ENCODE measurements at places on chromosomes 11 and 22.

DNA sequence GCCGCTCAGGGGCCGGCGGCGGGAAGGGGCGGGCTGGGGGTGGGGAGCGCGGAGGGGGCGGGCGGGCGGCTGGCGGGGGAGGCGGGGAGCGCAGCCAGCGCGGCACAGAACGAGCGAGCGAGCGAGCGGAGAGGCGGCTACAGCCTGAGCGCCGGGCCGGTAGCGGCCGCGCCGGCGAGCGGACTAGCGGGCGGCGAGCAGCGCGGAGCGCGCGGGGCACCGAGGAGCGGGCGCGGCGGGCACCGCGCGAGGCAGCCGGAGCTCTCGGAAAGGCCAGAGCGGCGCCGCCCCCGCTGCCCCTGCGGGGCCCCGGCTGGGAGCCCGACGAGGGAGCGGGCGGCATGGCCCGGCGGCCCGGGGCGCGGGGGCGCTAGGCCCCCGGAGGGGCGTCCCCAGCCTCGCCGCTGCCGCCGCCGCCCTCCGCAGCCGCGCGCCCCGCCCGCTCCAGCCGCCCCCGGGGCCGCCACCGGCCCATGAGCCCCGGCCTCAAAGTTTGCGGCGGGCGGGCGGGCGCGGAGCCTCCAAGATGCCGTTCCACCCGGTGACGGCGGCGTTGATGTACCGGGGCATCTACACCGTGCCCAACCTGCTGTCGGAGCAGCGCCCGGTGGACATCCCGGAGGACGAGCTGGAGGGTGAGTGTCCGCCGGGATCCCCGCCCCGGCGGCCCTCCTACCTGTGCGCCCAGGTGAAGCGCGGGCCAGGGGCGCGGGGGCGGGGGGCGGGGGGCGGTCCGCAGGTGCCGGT is at the start of gene CABP7:
TSS of gene CABP7 (plus strand) at position 105 of the 747 bp plus-strand sequence. CDS start at position 527, 422 bp downstream.
- DNase-seq = no peak

DNA sequence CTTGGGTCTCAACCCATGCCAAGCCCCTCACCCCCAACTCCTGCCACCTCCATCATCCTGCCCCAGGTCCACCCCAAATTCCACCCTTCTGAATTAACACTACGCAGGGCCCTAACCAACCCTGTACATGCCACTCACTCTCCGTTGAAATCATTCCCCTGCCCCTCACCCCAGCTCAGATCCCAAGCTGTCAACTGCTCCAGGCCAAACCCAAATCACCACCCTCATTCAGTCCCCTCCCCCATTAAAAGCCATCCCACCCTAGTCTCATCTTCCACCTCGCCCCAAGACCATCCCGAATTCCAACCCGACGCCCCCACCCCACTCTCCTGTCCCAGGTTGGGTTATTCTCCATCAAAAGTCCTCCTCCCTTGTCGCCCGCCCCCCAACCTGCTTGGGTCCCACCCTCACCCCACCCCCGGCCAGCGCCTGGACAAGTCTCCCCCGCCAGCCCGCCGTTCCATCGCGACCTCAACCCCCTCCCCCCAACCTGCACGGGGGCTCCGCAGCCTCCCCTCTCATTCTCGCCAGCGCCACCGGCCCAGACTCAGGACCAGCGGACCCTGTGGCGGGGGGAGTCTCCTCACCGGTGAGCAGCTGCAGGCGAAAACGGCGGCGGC is 466 bp downstream of the FAM168A start:
- no peak for DNase-seq

GRCh38 chr11:123168241-123168640 is 26.8 kb downstream of the CLMP start:
- DNase-seq = no peak

GRCh38 chr22:46703171-46703995 is 34.7 kb downstream of the CERK start:
- no peak for DNase-seq

GRCh38 chr22:43567691-43568324 is 156.0 kb downstream of the MPPED1 start:
- no peak for DNase-seq

- DNase-seq = peak; percentile 89
Measured at GRCh38 chr11:57424792-57425564, 1.9 kb downstream of the SLC43A3 start.

DNA sequence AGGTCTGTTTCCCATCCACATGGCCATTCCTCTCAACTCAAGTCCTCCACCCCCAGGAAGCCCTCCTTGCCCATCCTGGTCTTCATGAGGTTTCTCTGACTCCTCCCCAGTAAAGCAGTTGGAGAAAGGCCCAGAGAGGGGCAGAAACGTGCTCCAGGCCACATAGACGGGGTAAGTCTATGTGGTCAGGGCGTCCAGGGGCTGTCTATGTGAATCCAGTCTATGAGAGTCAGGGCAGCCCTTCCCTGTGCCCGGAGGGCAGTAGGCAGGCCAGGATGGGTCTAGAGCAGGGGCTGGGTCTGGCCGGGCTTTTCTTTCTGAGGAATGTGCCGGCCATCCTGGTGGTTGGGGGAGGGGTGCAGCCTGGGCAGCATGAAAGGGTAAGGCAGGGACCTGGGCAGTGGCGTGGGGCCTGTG is 11.7 kb downstream of the GUCD1 start:
- no peak for DNase-seq

GRCh38 chr11:46012185-46012584 is 89.7 kb downstream of the LARGE2 start:
- DNase-seq = no peak

- DNase-seq = no peak
Measured at GRCh38 chr22:41847300-41847699, 14.4 kb downstream of the SREBF2 start.

GRCh38 chr22:41551877-41552582 is 7.8 kb upstream of the POLR3H start:
- DNase-seq = no peak

DNA sequence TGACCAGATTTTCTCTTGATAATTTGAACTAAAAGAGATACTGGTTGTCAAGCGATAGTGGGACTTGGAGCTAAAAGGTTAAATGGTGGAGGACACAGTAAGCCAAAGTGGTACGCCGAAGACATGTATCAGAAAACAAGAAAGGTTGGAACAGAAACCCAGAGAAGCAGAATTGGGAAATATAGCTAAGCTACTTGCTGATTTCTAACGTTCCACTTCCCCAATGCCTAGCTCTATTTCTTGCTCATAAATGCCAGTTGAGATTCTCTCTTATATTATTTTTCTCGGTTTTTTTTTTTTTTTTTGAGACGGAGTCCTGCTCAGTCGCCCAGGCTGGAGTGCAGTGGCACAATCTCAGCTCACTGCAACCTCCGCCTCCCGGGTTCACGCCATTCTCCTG is 12.7 kb downstream of the TMEM41B start:
- no peak for DNase-seq

GRCh38 chr11:9717719-9718118 is 53.8 kb downstream of the SWAP70 start:
- no peak for DNase-seq

GRCh38 chr11:29200791-29201562 is 815.9 kb downstream of the KCNA4 start:
- no peak for DNase-seq

DNA sequence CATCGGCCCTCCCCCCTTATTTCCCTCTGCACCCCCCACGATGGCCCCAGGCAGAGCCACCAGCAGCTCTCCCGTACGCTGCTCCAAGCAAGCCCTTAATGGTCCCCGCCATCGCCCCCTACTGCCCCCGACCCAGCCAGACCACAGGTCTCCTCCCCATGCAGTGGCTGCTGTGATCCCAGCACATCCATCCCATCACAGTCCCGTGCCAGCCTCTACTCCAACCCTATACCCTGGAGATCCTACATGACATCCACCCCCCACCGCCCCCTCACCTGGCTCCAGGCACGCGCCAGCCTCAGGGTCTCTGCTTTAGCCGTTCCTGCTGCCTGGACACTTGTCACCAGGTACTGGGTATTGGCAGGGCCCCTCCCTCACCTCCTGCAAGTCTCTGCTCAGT is 85.8 kb upstream of the RTL6 start:
- DNase-seq = no peak

DNA sequence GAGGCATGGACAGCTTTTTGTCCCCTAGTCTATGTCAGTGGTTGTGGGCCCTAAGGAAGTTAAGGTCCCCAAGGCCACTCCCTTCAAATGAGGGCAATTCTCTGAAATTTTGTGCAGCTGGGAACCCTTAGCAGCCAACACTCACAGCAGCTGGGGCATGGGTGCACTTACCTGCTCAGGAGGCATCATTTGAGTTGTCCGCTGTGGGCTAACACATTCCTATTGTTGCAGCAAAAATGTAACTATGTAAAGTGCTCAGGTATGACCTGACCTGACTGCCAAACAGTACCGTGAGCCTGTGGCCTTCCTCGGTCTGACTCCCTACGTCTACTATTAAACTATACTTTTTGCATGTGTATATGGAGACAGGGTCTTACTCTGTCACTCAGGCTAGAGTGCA is 5.8 kb upstream of the MRTFA start:
- DNase-seq = no peak

DNA sequence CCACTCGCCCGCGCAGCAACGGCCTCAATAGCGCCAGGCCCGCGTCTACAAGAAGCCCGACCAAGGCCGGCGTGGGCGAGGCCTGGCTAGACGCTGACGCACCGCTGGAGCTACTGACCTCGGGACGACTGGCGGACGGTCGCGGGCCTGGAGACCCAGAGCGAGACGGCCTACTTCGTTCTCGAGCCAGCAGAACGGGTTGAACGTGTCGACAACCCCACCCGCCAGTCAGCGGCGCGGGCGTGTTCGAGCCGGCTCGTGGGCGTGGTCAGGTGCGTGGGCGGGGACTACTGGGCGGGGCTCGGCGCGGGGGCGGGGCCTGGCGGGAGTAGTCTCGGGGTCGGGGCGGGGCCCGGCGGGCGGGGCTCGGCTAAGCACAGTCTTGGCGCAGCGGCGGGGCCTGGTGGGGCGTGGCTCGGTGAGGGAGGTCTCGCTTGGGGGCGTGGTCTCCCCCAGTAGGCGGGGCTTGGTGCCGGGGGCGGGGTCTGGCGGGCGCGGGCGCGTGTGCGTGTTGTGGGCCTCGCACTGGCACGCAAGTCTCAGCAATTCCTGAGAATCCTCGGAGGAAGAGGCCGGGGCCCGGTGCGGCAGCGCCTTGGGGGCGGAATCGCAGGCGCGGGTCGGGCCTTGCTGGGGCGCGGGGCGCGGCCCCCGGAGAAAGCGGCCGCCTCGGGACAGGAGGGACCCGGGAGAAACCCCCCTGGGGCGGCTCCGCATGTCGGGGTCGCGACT is at the start of gene RNH1:
TSS of gene RNH1 (minus strand) at position 248 of the 732 bp plus-strand sequence. CDS start 5,080 bp downstream, outside the sequence.
- peak; percentile 99 for DNase-seq

GRCh38 chr11:75270896-75271418 is 30.4 kb downstream of the TPBGL start:
- peak; percentile 57 for DNase-seq

DNA sequence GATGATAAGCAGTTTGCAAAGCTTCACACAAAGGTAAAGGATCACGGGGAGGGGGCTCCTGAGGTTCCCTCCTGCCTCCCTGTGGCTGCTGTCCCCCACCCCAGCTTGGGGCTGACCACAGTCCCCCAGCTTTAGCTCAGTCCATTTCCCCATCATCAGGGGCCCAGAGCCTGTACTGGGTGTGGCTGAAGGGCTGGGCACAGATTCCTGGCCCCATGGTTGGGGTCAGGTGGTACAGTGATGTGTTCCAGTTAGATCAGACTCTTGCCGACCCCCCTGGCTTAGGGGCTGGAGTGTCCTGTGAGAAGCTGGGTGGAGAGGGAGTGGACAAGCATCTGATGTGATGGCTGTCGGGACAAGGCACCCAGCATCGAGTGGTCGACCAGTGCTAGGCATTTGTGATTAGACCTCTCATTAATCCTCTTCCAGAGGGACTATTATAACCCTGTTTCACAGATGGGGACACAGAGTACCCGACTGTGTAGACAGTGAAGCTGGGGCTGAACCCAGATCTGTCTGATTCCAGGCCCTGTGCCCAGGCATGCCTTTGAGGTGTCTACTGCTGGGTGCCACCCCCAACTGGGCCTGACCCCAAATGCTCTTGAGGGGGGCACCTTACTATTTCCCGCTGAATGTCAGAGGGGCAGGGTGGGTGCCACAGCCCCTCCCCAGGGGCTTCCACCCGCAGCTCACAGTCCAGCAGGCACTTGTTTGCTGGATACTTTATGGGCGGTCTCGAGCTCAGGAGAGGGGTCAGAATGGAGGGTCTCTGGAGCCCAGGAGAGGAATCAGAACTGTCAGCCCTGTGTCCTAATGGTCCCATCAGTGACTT is 4.3 kb downstream of the SHANK3 start:
- DNase-seq = no peak

- DNase-seq = no peak
Measured at GRCh38 chr11:75541193-75542087, 15.7 kb upstream of the GDPD5 start.

DNA sequence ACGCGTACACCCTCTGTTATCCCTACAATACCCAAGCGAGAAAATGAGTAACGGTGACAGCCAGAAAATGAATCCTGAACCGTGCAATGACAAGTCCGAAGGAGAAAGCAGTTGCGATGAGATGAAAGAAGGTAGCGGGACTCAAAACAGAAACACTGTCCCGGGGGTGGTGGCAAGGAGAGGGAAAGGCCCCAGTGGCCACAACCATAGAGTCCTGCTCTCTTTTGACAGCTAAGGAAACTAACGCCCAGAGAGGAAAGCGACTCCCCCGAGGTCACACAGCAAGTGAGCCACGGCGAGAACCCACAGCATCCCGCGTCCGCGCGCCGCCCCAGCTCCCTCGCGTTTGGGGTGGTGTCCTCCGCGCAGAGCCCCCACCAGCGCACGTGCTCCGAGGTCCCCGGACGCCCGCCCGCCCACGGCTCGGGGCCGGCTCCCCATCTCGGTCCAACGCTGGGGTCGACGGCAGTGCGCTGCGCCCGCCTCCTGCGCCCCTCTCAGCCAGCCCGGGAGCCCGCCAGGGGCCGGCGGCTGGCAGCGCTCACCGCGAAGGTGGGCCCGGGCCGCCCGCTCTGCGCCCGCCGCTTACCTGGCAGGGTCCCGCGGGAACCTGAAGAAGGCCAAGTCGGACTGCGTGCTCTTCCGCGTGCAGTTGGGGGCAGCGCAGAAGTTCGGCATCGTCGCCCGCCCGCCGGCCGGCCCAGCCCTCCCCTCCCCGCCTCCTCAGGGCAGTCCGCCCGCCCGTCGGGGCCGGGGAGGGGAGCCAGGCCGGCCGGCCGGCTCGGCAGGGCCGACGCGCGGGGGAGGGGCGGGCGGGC is 564 bp downstream of the THAP12 start:
- DNase-seq = peak; percentile 49

DNA sequence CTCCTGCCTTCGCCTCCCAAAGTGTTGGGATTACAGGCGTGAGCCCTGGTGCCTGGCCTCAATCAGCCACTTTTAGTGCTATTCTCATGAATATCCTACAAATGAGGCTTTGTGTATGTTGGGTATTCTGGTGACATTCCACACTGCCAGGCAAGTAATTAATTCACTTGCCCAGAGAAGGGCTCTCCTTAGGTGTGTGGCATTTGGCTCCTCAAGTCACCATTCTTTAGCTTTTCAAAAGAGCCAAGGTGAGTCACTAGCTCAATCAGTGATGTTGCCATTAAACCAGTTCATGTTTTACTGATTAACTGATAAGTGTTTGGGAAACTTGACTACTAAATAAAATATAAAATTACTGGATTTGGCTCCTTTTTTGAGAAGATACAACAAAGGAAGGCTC is 52.2 kb downstream of the SLC25A17 start:
- DNase-seq = no peak

All from CD4-positive, alpha-beta T cell treated with Interleukin-6 for 4 hours (primary cell).